Activated T-cell treated with anti-CD3 and anti-CD28 coated beads, Interleukin-2, amount 50 U/mL, for 24 hours (primary cell): ENCODE measurements at places on chromosomes 1 and 21.

DNA sequence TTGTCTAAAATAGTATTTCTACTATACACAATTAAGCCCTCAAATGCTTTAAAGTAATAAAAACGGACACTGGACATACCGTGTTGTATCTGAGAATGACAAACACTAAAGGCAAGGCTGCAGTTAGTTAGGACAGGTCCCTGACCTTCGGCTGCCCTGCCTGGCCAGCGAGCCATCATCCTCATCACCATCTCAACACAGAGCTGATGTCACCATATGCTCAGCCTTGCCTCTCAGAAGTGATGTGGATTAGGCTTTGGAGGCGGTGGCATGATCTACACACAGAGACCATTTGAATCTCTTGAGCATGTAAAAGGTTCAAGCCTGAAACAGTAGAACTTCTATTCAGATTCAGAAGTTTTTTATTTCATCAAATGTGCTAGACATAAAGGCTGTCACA, 244.7 kb downstream of the SDCCAG8 start:
- no peak overlapping the region for H3K27ac ChIP-seq
- no peak for DNase-seq
- peaks cover 70% of the 10 kb centered on the region for H3K36me3 ChIP-seq
- no peak overlapping the region for H3K4me3 ChIP-seq

GRCh38 chr1:151210830-151211229, 12.5 kb downstream of the PIP5K1A start:
- no peaks in the 10 kb centered on the region for H3K27me3 ChIP-seq
- H3K36me3 ChIP-seq, result peaks cover 83% of the 10 kb centered on the region
- DNase-seq, result no peak

GRCh38 chr1:164308101-164308500, 250.9 kb upstream of the PBX1 start:
- H3K36me3 ChIP-seq, result no peaks in the 10 kb centered on the region
- DNase-seq, result no peak
- no peaks in the 10 kb centered on the region for H3K4me1 ChIP-seq
- H3K27ac ChIP-seq, result no peak overlapping the region
- H3K4me3 ChIP-seq, result no peak overlapping the region

DNA sequence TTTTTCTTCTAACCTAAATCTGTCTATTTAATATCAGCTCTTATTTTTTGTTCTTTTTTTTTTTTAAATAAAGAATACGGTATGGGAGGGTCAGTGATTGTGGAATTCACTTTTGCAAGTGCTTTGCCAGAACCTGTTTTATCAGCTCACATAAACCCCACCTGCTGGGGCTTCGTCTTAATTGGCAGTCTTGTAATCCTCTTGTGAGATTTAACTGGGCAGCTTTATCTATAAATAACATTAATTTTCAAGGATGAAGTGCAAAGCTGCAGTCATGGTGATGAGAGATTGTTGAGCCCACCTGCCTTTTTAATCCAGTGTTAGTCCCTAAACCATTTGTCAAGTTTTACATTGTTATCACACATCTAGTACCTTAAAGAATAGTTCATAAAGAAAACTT, 18.2 kb upstream of the PDC start:
- no peaks in the 10 kb centered on the region for H3K27me3 ChIP-seq
- H3K4me3 ChIP-seq, result no peak overlapping the region
- H3K4me1 ChIP-seq, result no peaks in the 10 kb centered on the region
- H3K36me3 ChIP-seq, result no peaks in the 10 kb centered on the region
- H3K27ac ChIP-seq, result no peak overlapping the region

DNA sequence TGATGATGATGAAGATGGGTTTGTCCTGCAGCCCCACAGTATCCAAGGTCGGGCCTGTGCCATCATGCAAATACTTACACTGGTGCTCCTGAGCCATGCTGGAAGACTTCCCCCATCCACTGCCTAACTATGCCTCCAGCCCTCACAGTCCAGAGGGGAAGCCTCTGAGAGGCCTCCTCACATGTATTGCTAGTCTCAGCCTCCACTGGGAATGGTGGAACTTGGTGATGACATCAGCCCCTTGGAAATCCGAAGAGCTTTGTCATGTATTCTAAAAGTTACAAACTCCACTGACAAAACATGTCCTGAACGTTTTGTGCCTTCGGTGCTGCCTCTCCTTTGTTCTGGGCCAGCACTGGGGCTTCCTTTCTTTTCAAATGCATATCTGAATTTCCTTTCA, 61.1 kb upstream of the DMRTB1 start:
- H3K27me3 ChIP-seq, result no peaks in the 10 kb centered on the region
- no peak overlapping the region for H3K4me3 ChIP-seq
- DNase-seq, result no peak
- no peaks in the 10 kb centered on the region for H3K4me1 ChIP-seq
- no peak overlapping the region for H3K27ac ChIP-seq

DNA sequence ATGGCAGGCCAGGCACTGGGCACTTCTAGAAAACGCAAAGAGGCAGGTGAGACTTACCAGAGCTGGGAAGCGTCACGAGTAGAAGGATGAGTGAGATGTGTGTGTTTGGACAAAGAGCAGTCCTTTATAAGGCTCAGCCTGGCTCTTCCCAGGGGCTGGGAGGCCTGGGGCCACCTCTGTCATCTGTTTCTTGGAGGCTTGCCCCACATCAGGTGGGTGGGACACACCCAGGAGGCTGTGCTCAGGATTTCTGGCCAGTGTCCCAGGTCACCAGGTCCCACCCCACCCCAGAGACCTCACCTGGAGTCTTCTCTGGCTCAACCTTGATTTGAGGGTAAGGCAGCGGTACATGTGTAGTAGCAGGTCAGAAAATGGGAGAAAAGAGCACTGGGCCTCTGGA, at the start of gene S100A7:
TSS of gene S100A7 (minus strand) at position 101 of the 400 bp plus-strand sequence. CDS start 1,638 bp downstream, outside the sequence.
- no peak within 1 kb of the TSS for H3K27ac ChIP-seq
- H3K4me1 ChIP-seq, result peaks cover under 1% of the 10 kb centered on the region
- peaks cover 36% of the 10 kb centered on the region for H3K27me3 ChIP-seq

- no peak overlapping the region for H3K4me3 ChIP-seq
- peaks cover 27% of the 10 kb centered on the region for H3K27me3 ChIP-seq
- no peaks in the 10 kb centered on the region for H3K36me3 ChIP-seq
- no peak overlapping the region for H3K27ac ChIP-seq
- DNase-seq, result no peak
- H3K4me1 ChIP-seq, result no peaks in the 10 kb centered on the region
Observed at GRCh38 chr1:229980009-229980408, 87.0 kb upstream of the GALNT2 start.

DNA sequence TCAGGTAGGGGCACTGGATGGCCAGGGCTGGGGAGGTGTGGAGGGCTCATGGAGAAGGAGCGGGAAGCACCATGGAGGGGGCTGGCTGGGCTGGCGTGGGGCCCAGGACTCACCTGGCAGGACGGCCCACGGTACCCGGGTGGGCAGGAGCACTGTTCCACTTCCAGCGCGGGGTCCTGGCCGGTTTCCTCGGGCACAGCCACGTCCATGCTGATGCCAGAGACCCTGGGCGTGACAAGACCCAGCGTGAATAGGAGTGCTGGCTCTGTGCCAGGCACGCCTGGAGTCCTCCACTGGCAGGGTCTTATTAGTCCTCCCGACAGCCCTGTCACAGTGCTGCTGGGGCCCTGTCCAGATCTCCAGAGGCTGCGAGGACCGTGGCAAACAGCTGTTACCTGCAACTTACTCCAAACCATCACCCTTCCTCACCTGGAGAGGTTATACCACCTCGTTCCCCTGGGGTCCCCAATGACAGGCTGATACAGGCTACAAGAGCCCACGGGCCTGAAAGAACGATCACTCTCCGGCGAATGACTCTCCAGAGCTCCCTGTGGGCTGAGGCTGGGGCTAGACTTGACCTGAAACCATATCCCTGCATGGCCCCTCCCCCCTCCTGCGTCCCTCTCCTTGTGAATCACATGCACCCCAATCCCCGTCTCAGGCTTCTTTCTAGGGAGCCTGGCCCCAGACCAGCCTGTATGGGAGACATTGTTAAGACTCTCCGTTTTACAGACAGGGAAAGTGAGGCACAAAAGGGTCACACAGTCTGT, 62.1 kb downstream of the HSPG2 start:
- no peak for DNase-seq
- no peaks in the 10 kb centered on the region for H3K36me3 ChIP-seq
- no peak overlapping the region for H3K4me3 ChIP-seq

- no peaks in the 10 kb centered on the region for H3K27me3 ChIP-seq
- peaks cover 22% of the 10 kb centered on the region for H3K4me1 ChIP-seq
- H3K36me3 ChIP-seq, result peaks cover 25% of the 10 kb centered on the region
- H3K4me3 ChIP-seq, result peak overlapping the region; percentile 83
- no peak for DNase-seq
Observed at GRCh38 chr1:211257826-211258225, 1.3 kb upstream of the RCOR3 start.

- peaks cover 18% of the 10 kb centered on the region for H3K36me3 ChIP-seq
- H3K4me1 ChIP-seq, result peaks cover 53% of the 10 kb centered on the region
- no peak for DNase-seq
- H3K27ac ChIP-seq, result peak overlapping the region; percentile 31
Observed at GRCh38 chr1:185074307-185074706, 28.9 kb downstream of the RNF2 start.
